DMS 273 treated with DMSO at 0.1 percent for 48 hours (cell line): ENCODE measurements at places on chromosomes 16 and 17.

- no peak for DNase-seq
Measured at GRCh38 chr17:969811-970355, 9.7 kb downstream of the NXN start.

GRCh38 chr17:27970587-27970986, 71.9 kb upstream of the NLK start:
- DNase-seq: no peak

GRCh38 chr17:60147553-60148223, 2.1 kb upstream of the CA4 start:
- DNase-seq: no peak

- no peak for DNase-seq
Measured at GRCh38 chr16:5875416-5875815, 777.8 kb upstream of the EEF2KMT start.

- DNase-seq: no peak
Measured at GRCh38 chr17:4358154-4358553, 8.3 kb downstream of the UBE2G1 start.

DNA sequence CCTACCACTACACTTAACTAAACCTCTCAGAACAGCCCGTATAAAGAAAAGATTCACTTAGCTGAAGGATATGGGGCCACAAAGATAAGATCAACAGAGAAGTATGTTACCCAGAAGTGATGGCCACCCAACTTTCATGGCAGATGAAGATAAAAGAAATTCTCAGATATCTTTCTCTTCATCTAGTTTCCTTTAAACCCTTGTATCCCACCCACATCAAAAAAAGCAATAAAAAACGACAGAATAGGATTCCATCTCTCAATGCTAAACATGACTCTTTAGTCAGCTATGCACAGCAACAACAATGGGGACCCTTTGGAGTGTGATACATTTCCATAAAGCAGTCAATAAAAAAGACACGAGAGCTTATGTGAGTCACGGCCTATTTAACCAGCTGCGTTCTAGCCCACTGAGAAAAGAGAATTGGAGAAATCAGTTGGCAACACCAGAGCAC, 86.6 kb downstream of the SNX11 start:
- DNase-seq: no peak

- no peak for DNase-seq
Measured at GRCh38 chr16:1026057-1026783, 44.6 kb downstream of the SOX8 start.

GRCh38 chr17:62723842-62724241, 84.3 kb downstream of the MARCHF10 start:
- no peak for DNase-seq

DNA sequence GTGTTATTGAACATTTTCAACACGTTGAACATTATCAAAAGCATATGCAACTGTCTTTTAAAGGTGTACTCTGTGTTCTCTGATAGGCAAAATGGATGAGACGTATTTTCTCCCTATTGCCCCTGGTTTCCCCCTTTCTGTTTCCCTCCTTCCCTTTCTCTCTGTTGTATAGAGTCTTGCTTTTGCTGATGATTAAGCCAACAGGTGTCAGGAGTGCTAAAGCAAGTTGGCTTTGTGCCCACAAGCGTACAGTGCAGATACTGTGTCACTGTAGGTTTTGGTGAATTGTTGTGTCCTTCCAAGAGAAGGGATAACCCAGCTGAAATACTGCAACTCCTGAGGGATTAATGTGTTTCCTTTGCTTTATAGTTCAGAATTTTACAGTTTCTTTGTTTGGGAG, 74.4 kb downstream of the COX10 start:
- no peak for DNase-seq

GRCh38 chr17:4769628-4770027, 2.1 kb upstream of the TM4SF5 start:
- no peak for DNase-seq

- no peak for DNase-seq
Measured at GRCh38 chr17:9115214-9116191, 94.2 kb downstream of the NTN1 start.

GRCh38 chr16:89646906-89647305, 10.6 kb downstream of the CHMP1A start:
- no peak for DNase-seq

- DNase-seq: peak; percentile 6
Measured at GRCh38 chr17:6496640-6497441, 52.6 kb downstream of the PIMREG start.
